ENCODE measurements at places on chromosomes 13 and 19.

- no peak for DNase-seq
Observed at GRCh38 chr19:14078411-14078810, 5.8 kb downstream of the MISP3 start.

GRCh38 chr13:96216543-96216942 is 126.6 kb downstream of the HS6ST3 start:
- no peak for DNase-seq

DNA sequence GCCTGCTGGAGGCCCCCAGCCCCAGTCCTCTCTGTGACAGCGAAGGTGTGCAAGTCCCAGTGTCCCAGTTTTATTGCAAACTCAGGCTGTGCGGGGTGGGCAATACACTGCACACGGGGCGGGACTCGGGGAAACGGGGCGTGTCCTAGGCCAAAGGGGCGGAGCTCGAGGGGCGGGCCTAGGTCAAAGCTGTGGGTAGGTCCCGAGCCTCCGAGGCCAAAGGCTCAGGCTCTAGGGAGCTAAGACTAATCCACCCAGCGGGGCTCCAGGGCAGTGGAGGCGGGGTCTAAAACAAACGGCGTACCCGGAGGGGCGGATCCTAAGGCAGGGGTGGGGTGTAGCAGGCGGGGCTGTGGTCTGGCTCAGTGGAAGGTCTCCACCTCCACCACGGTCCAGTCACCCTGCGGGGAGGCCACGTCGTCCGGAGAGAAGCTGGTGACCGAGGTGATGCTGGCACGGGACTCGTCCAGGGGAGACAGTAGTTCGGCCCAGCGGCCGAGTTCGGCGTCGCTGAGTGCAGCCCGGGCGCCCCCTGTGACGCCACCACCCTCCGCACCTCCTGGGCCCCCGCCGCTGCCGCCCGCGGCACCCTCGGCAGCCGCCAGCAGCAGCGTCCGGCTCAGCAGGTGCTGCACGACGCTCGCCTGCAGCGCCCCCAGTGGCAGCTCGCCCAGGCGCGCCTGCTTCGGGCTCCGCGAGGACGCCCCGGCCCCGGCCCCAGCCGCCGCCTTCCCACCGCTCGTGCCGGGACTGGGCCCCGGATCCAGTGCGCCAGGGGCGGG is 5.3 kb downstream of the PRR36 start:
- DNase-seq: no peak

DNA sequence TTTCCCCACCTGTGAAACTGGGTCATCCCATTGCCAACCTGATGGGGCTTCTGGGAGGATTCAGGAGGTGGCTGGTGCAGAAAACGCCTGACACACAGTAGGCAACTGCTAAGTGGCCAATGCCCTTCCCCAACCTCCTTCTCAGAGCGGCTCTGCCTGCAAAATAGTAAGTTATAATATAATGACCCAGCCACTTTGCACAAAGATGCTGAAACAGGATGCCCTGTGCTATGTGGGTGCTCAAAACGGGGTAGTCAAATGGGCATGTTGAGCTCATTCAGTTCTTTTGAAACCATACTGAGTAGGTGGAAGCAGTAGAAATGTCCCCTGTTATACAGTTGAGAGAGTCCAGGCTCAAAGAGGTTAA is 507 bp downstream of the MARCHF2 start:
- DNase-seq: no peak

DNA sequence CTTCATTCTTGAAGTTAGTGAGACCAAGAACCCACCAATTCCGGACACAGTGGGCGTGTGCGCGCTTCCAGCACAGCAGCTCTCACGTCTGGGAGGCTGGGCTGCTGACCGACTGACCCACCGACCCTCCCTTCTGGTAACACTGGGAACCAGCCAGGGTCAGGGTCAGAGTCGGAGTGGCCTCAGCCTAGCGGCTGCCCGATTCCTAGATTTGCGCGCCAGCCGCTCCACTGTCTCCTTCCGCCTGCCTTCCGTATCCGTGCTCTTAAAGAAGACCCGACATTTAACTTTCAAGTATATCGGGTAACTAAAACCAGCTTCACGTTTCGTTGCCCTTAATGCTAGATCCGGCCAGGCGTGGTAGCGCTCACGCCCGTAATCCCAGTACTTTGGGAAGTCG is 41.1 kb downstream of the SERP2 start:
- no peak for DNase-seq

- DNase-seq: no peak
Observed at GRCh38 chr13:114001331-114002008, 27.6 kb upstream of the C13orf46 start.

GRCh38 chr19:32012886-32013631 is 332.4 kb upstream of the ZNF507 start:
- no peak for DNase-seq

GRCh38 chr13:110876609-110877008 is 38.3 kb downstream of the ANKRD10 start:
- no peak for DNase-seq

DNA sequence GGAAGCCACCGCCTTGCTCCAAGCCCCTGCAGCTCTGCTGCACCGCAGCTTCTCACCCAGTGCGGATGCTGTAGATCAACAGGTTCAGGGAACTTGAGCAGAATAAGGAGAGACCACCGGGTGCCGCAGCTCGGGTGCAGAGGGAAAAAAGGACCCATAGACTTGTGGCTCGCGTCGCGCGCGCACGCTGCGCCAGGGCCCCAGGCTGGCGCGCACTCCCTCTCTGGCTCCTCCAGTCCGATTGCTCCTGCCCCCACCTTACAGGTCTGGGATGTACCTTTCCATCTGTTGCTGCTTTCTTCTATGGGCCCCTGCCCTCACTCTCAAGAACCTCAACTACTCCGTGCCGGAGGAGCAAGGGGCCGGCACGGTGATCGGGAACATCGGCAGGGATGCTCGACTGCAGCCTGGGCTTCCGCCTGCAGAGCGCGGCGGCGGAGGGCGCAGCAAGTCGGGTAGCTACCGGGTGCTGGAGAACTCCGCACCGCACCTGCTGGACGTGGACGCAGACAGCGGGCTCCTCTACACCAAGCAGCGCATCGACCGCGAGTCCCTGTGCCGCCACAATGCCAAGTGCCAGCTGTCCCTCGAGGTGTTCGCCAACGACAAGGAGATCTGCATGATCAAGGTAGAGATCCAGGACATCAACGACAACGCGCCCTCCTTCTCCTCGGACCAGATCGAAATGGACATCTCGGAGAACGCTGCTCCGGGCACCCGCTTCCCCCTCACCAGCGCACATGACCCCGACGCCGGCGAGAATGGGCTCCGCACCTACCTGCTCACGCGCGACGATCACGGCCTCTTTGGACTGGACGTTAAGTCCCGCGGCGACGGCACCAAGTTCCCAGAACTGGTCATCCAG is 964 bp downstream of the PCDH17 start:
- no peak for DNase-seq

DNA sequence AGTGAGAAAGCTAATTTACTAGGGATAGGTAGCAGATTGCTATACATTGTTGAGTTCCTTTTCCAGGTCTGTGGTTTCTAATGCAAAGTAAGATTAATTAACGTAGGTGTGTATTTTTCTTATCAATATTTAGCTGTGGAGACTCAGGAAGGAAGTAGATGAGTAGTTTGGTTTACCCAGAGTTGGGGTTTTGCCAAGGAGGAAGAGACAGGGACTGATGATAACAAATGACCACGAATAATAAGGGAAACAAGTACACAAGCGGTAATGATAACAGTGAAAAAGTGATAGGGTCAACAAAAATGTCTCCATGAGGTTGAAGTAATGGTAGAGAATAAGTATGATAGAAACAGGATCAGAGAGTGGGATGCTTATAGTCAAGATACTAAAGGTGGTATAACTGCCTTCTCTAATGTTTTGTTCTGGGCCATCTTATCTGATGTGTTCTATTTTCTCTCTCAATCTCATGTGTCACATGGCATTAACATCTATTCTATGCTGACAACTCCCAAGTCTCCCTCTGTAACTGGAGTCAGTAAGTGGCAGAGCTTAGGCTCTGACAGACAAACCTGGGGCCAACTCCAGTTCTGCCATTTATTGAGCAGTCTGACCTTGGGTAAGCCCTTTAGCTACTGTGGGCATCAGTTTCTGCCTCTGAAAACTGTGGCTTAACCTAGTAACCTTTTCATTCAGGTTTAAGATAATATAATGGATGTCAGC is 8.8 kb downstream of the OBI1 start:
- no peak for DNase-seq

DNA sequence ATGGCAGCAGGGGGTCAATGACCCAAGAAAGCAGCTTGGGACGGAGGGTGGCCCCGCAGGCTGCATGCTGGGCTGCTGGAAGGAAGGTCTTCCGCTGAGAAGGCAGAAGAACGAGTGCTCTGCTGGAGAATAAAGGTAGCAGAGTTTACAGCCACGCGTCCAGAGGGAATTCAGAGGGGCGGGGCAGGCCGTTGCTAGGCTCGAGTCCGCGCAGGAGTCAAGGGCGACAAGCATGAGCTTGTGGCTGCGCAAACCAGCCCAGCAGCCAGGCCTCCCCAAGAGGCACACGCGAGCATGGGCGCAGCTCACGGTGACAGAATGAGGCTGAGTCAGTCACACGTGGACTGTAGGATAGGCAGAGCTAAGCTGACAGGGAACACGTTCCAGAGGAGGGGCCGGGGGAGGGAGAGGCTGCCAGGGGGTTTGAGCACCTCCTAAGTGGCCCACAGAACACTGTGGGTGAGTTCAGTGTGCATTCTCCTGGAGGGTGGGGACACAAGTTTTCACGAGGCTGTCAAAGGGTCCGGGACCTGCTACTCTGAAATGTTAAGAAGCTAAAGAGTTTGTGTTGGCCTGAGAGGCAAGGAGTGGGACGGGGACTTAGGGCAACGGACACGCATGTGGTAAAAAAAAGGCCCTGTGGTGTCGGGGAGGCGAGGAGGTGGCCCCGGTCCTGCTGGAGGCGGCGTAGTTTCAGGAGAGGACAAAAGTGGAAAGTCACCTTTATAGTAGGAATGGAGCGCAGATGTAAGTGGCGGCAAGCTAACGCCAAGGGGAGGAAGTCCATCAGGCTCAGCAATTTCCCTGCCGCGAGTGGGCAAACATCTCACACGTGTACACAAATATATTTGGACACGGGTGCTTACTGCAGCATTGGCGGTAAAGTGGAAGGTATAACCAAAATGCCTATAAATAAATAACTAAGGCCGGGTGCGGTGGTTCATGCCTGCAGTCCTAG is 17.7 kb downstream of the RFX2 start:
- peak; percentile 73 for DNase-seq

DNA sequence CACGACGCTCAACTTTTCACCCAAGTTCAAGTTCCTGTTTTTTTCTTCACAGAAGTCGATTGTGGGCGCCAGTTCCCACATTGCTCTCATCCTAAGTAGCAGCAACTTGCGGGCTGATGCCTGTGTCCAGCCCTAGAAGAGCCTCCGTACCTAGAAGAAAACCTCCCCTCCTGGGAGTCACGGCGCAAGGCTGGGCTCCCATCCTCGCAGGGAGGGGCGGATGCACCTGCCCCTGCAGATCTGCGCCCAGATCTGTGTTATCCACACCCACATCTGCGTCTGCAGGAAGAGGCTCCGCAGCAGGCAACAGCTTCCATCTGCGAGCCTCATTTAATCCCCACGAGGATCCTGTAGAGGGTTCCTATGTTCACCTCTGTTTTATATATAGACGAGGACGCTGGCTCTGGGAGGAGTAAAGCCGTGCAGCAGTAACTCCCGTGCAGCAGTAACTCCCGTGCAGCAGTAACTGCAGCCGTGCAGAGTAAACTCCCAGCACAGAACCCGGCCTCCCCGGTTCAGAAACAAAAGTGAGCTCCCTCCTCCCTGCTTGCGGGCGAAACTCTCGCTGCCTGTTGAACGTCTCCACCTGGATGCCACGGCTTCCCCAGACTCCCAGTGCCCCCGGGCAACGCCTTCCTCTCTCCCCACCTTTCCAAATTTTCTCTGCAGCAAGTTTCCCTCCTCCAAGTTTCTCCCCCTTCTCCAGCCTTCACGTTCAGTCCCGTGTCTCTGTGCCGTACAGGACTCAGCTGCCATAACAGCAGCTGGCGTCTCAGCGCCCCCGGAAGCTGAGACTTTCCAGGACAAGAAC is 23.5 kb upstream of the LAIR1 start:
- DNase-seq: no peak

Data from DMS79 (cell line).